A673 (cell line): ENCODE measurements at places on chromosomes 4 and X.
A peak's percentile ranks its signal among the peaks of the same experiment; 100 is the strongest.

DNA sequence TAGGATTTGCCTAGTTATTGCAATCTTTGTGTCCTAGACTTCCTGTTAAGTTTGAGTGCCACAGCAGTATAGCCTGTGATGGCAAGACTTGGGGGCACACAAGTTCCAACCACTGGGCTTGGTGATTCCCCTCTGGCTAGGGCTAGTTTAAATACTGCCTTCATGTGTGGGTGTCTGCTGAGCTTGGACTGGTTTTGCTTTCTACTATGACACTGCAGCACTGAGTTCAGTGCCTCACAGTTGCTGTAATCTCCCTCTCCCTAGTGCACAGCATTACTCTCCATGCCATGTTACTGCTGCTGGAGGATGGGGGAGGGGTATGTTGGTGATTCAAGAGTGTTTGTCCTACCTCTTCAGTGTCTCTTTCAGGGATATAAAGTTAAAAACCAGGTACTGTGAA, 379.6 kb downstream of the IL15 start:
- H3K27me3 ChIP-seq, result no peaks in the 10 kb centered on the region
- H3K4me3 ChIP-seq, result no peak overlapping the region
- no peak for DNase-seq
- H3K4me1 ChIP-seq, result no peaks in the 10 kb centered on the region
- H3K36me3 ChIP-seq, result no peaks in the 10 kb centered on the region

- H3K27me3 ChIP-seq, result no peaks in the 10 kb centered on the region
- no peaks in the 10 kb centered on the region for H3K36me3 ChIP-seq
- DNase-seq, result no peak
- H3K27ac ChIP-seq, result no peak overlapping the region
- no peak overlapping the region for H3K4me3 ChIP-seq
These were observed 67.8 kb downstream of the FAM133A start for GRCh38 chrX:93741811-93742210.

DNA sequence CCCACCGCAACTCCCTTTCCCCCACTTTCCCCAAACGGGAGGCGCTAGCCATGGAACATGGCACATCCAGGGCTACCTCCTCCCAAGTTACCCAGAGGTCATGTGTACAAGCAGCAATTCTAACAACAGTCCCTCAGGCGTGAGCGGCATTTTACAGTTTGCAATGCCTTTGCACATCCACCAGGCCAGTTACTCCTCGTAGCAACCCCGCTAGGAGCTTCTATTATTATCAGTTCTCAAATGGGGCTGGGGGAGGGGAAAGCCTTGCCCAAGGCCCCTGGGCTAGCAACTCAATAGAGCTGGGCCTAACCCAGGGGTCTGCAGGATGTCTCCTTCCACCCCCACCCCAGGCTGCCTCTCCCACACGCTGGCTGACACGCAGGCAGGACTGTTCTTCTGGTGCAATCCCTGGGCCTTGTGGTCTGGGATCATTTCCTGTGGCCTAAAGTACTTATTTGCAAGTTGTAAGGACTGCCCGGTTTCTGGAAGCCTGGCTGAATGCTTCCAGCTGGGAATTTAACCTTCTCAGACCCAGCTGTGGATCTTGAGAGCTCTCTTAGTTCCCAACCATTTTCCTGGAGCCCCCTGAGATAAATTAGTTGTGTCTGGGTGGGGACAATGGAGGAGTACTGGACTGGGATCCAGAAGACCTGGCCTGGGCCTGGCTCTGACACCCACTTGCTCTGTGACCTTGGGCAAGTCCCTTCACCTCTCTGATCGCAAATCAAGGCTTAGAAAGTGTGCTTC, 27.7 kb downstream of the PJA1 start:
- DNase-seq, result no peak
- no peaks in the 10 kb centered on the region for H3K4me1 ChIP-seq
- no peaks in the 10 kb centered on the region for H3K36me3 ChIP-seq

DNA sequence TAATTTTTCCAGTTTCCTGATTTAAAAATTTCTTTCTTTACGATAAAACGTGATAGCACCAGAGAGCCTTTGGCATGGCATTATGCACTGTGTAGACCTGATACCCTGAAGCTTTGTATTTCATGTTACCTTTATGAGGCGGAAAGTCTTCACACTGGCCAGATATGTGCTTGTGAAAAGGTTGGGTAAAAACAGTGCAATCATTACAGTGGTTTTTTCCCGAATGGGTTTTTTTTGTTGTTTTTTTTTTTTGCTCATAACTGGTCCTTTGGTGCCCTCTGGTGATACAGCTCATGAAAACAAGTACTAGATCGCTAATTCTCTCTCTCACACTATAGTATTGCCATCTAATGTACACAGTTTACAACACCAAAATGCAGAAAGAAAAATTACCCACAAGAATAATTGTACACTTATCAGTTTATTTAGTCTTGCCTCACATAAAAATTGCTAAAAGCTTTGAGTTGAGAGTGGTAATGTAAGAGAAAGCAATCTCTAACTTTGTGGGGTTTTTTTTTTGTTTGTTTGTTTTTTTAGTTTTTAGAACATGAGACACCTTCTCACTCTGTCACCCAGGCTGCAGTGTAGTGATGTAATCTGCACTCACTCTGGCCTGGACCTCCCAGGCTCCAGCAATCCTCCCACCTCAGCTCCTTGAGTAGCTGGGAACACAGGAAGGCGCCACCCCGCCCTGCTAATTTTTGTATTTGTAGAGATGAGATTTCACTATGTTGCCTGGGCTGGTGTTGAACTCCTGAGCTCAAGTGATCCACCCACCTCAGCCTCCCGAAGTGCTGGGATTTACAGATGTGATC, 21.3 kb downstream of the SPCS3 start:
- no peaks in the 10 kb centered on the region for H3K36me3 ChIP-seq
- H3K4me1 ChIP-seq, result no peaks in the 10 kb centered on the region
- H3K27ac ChIP-seq, result no peak overlapping the region

DNA sequence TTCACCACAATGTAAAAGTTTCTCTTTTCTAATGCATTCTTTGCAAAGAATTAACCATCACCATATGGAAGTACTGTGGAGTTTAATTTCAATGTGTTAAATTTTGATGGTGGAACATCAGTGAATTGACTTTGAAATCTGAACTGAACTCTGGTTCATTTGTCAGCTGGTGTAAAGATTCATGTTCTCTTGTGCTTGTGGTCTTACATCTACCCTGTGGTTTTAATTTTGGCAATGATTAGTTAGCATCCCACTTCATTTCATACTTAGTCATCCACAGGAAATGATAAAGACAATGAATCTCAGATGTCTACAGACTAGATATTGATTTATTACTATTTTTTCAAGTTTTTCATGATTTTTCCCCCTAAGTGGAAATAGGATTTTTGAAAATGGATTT, 77.8 kb downstream of the GRID2 start:
- H3K4me1 ChIP-seq, result no peaks in the 10 kb centered on the region
- no peaks in the 10 kb centered on the region for H3K36me3 ChIP-seq
- no peak overlapping the region for H3K4me3 ChIP-seq
- no peak overlapping the region for H3K27ac ChIP-seq
- DNase-seq, result peak; percentile 3

DNA sequence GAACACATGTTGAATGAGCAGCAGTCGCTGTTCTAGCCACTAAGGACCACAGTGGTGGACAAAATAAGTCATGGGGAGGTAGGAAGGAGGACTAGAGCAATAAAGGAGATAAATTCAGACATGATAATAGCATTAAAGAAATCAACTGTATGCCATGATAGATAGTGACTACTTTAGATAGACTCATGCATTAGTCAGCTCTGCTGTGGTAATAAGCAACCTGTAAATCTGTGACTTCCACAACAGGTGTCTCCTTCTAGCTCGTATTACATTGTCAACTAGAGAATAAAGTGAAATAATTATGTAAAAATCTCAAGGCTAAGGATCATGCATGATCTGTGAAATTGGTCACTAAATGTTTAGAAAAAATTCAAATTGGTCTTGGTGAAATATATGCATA, 77.9 kb downstream of the WWC2 start:
- peaks cover 64% of the 10 kb centered on the region for H3K4me1 ChIP-seq
- H3K4me3 ChIP-seq, result no peak overlapping the region
- H3K36me3 ChIP-seq, result no peaks in the 10 kb centered on the region
- H3K27me3 ChIP-seq, result no peaks in the 10 kb centered on the region
- H3K27ac ChIP-seq, result no peak overlapping the region

DNA sequence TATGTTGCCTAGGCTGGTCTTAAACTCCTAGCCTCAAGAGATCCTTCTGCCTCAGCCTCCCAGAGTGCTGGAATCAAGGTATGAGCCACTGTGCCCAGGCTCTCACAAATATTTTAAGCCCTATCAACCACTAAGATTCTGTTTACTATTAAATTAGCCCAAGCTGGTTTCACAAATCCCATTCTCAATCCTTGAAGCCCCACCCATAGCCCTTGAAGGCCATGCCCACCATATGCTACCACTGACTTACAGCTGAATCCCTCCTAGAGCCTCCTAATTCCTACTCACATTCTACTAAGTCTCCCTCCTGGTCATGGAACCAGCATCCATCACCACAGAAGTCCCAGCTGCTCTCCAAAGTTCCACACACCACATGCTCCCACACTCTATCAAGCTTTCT, 9.7 kb downstream of the GRIPAP1 start:
- no peaks in the 10 kb centered on the region for H3K4me1 ChIP-seq
- H3K4me3 ChIP-seq, result no peak overlapping the region
- H3K27me3 ChIP-seq, result no peaks in the 10 kb centered on the region
- peaks cover 19% of the 10 kb centered on the region for H3K36me3 ChIP-seq

DNA sequence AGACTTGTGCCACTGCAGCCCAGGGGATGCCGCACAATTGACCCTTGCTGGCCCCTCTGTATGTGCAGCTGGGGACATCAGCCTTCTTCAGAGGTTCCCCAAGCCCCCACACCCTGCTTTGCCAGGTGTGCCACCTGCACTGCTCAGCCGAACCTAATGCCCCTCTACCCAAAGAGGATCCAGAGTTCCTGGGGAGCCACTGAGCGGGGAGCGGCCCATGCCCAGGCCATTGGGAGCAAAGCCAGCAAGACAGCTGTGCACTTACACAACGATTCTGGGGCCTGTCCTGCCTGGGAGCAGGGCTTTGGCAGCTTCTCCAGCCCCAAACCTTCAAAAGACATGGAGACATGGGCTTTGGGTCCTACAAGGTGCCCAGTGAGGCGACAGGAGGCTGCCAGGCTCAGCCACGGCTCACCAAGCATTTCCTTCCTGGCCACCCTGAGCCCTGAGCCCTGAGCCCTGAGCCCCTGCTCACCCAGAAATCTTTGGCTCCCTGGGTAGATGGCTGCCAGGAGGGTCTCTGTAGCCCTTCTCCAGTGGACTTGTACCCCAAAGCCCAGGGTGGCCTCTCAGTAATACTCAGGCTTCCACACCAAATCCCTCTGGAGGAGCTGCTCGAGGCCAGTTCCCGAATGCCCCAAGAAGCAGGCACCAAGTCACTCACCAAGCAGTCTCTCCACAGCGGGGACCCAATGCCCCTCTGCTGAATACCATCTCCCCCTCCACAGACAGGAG, 13.0 kb downstream of the PNMA6E start:
- no peak overlapping the region for H3K4me3 ChIP-seq
- no peaks in the 10 kb centered on the region for H3K4me1 ChIP-seq
- H3K27me3 ChIP-seq, result no peaks in the 10 kb centered on the region
- no peaks in the 10 kb centered on the region for H3K36me3 ChIP-seq
- H3K27ac ChIP-seq, result no peak overlapping the region

GRCh38 chr4:185035284-185035683, 17.0 kb downstream of the HELT start:
- DNase-seq, result no peak
- H3K27me3 ChIP-seq, result peaks cover under 1% of the 10 kb centered on the region
- no peak overlapping the region for H3K4me3 ChIP-seq
- no peaks in the 10 kb centered on the region for H3K36me3 ChIP-seq
- H3K27ac ChIP-seq, result no peak overlapping the region
- H3K4me1 ChIP-seq, result peaks cover 10% of the 10 kb centered on the region

GRCh38 chr4:54118850-54119589, 19.1 kb downstream of the GSX2 start:
- H3K4me3 ChIP-seq, result no peak overlapping the region
- H3K27me3 ChIP-seq, result no peaks in the 10 kb centered on the region
- no peak for DNase-seq
- H3K27ac ChIP-seq, result no peak overlapping the region
- H3K36me3 ChIP-seq, result no peaks in the 10 kb centered on the region
- no peaks in the 10 kb centered on the region for H3K4me1 ChIP-seq
